ENCODE measurements at places on chromosomes 5 and 9. TPM values are rescaled to one million over a fixed set of nuclear protein-coding genes. Genes with fewer than 3 reads are reported as not detected.

The SLC6A7 gene
- total RNA-seq = not detected

DNA sequence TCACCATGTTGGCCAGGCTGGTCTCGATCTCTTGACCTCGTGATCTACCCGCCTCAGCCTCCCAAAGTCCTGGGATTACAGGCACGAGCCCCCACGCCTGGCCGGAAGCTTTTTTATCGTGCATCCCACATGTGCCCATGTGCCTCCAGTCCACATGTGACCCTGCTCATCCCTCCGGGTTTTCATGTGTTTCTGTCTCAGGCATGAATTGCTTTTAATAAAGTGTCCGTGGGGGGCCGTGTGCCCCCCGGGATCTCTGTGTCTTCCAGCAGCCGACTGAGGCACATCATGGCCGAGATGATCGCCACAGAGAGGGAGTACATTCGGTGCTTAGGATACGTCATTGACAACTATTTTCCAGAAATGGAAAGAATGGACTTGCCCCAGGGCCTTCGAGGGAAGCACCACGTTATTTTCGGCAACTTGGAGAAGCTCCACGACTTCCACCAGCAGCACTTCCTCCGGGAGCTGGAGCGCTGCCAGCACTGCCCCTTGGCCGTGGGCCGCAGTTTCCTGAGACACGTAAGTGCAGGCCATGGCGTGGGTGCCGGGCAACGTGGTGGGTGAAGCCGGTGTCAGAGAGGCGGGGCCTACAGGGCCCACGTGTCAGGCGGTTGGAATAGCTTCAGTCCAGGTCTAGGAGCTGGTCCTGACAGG lies 22.1 kb upstream of the LRRC14B start:
- H3K4me3 ChIP-seq = no peak overlapping the region
- H3K36me3 ChIP-seq = no peaks in the 10 kb centered on the region
- peaks cover 19% of the 10 kb centered on the region for H3K4me1 ChIP-seq
- peak; percentile 83 for DNase-seq
- H3K27me3 ChIP-seq = 0 out of 2 replicates have a peak, but pooled peaks cover 3% of the 10 kb centered on the region
- H3K27ac ChIP-seq = peak overlapping the region; percentile 68

DNA sequence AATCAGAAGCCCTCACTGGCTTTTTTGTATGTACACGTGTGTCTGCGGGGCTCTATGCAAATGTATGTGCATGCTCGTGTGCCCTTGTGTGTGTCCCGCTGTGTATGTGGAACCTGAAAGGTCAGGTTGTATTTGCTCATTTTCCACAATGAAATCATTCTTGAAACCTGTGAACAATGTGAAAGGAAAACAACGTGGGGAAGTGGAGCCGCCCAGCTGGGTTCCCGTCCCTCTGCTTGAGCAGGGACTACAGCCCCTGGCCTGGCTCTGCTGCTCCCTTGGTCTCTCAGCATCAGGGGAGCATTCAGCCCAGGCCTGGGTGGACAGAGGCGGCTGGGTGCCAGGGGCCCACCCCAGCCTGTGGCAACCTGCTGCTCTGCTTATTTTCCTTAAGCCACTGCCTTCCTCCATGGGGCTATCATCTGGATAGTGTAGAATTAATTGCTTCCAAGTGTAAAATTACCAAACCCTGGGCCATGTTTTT lies 3.0 kb downstream of the ECSCR start:
- no peak for DNase-seq
- H3K36me3 ChIP-seq = no peaks in the 10 kb centered on the region
- no peaks in the 10 kb centered on the region for H3K27me3 ChIP-seq
- no peak overlapping the region for H3K27ac ChIP-seq
- H3K4me1 ChIP-seq = peaks cover 23% of the 10 kb centered on the region
- no peak overlapping the region for H3K4me3 ChIP-seq

DNA sequence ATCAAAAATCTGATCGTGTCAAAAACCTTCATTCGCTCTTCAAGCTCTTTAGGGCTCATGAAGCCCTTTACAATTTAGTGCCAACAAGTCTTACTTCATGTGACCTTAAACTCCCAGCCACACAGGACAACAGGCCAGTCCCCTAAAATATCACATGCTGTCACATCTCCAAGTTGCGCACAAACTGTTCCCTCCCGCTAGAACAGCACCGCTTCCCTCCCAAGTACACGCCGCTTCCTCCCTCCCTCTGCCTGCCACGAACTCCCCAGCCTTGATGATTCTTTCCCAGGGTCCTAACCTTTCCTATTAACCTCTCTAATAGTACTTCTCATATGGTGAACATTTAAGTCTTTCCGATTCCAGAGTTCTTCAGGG lies 91.2 kb downstream of the TLE1 start:
- H3K27me3 ChIP-seq = no peaks in the 10 kb centered on the region
- H3K4me3 ChIP-seq = no peak overlapping the region
- no peak for DNase-seq

GRCh38 chr5:139814191-139814601 lies 18.6 kb downstream of the PSD2 start:
- H3K4me3 ChIP-seq = no peak overlapping the region
- H3K4me1 ChIP-seq = no peaks in the 10 kb centered on the region
- no peak overlapping the region for H3K27ac ChIP-seq
- peaks cover 35% of the 10 kb centered on the region for H3K27me3 ChIP-seq
- DNase-seq = no peak

- H3K4me3 ChIP-seq = no peak overlapping the region
- H3K4me1 ChIP-seq = peaks cover 4% of the 10 kb centered on the region
- H3K36me3 ChIP-seq = no peaks in the 10 kb centered on the region
- H3K27ac ChIP-seq = no peak overlapping the region
- DNase-seq = peak; percentile 87
Observed at GRCh38 chr5:67211926-67212325, 15.3 kb upstream of the CD180 start.
